ENCODE measurements at places on chromosomes 4 and X.
A peak's percentile ranks its signal among the peaks of the same experiment; 100 is the strongest.

- DNase-seq = no peak
Measured at GRCh38 chrX:105829011-105829410, 6.7 kb downstream of the NRK start.

DNA sequence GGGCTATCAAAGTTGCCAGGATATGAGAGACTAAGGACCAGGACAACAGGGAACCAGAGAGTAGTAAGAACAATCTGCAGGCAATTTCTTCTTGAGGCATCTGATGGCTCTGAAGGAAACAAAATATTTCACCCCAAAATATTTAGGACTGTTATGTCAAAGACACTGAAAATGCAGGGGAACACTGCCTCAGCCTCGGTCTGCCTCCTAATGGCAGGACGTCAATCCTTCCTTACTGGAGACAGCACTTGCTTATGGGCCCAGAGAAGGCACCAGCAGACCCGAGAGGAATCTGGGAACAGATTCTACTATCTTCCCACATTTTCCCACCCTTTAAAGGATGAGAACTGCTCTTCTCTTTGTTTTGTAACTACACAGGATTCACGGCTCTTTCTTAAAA, 23.3 kb downstream of the RNF150 start:
- no peak for DNase-seq

GRCh38 chr4:145784036-145784435, 104.1 kb downstream of the C4orf51 start:
- DNase-seq = no peak

DNA sequence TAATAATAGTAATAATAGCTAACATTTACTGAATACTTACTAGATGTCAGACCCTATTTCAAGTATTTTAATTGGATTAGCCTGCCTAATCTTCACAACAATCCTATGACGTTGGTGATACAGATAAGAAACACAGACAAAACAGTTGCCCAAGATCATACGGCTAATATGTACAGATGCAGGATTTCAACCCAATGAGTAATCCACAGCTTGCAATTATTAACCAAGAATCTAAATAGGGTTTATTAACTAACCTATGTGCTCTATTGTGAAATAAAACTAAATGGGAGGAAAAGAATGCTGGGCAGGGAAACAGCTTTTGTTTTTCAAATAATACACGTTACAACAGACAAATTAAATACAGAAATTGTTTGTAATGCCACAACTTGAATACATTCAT, 23.4 kb downstream of the FBXO8 start:
- DNase-seq = no peak

DNA sequence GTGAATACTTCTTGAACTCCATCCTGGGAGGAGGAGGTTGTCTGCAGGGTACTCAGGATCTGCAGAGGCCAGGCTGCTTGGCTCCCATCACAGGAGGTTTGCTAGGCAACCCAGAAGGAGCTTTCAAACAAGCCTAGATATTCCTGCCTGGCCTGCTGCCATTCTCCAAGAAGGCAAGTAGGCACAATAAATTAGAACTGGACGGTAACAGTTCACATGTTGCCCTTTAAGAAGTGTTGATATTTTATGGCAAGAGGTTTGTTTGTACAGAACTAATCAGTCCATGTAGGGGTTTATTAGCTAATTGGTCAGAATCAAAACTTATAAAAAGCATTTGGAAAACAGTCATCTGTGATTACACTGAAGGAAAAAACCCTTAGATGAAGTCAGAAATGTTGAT, 39.3 kb downstream of the SYNPO2 start:
- peak; percentile 47 for DNase-seq

DNA sequence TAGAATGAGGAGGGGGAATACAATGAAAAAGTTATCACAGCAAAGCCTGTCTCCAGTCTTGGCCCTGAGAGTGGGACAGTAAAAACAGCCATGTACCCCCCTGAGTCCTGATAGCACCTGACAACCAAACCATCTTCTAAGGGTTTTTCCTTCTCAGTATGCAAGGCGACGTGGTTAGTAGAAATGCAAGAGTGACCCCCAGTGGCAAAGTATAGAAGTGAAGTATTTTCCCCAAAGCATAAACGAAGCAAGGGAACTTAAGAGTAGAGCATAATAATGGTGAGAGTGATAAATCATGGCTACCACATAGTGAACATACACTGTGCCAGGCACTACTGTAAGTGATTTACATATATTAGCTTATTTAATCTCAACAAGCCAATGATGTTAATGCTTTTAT, 52.8 kb downstream of the FAM47C start:
- no peak for DNase-seq

- no peak for DNase-seq
Measured at GRCh38 chr4:127071443-127071842, 561.3 kb upstream of the INTU start.

DNA sequence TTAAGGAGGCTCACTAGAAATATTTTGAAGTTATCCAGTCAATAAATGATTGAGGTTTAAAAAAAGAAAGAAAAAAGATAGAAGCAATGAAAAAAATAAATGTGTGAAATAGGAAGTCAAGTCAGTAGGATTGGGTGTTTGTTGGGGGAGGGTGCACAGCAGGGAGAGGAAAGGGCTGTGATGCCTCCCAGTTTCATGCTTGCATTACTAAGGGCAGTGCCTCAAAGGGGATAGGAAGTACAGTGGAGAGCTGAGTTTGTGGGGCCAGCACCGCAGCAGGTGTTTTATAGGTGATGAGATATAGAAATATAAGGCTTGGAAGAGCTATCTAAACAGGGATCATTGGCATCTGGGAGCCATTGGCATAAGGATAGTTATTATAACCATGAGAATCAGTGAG, 919.2 kb downstream of the STIM2 start:
- DNase-seq = no peak

GRCh38 chr4:40180356-40180755, 16.5 kb upstream of the RHOH start:
- DNase-seq = no peak

DNA sequence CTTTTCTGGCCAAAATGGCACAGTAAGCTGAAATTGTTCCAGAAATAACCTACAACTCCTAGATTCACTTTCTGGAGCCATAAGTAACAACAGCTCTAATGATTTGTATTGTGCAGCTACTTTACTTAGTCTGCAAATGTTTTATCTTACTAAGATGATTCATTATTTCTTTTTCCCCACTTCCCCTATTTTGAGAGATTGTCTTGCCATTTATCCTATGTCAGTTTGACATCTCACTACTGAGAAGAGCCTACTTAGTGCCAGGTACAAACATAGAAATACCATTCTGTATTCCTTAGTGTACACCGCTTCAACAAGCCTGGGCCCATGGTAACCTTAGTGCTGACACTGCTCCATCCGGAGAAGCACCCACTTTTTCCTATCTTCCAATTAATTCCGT, 13.8 kb upstream of the STK26 start:
- DNase-seq = no peak

GRCh38 chr4:89538886-89539285, 231.3 kb upstream of the GPRIN3 start:
- no peak for DNase-seq

GRCh38 chr4:96974295-96974694, 1134.4 kb downstream of the PDHA2 start:
- no peak for DNase-seq

- no peak for DNase-seq
Measured at GRCh38 chr4:2831611-2832308, 11.9 kb upstream of the ADD1 start.

GRCh38 chrX:7184816-7185215, 36.9 kb upstream of the PUDP start:
- no peak for DNase-seq

DNA sequence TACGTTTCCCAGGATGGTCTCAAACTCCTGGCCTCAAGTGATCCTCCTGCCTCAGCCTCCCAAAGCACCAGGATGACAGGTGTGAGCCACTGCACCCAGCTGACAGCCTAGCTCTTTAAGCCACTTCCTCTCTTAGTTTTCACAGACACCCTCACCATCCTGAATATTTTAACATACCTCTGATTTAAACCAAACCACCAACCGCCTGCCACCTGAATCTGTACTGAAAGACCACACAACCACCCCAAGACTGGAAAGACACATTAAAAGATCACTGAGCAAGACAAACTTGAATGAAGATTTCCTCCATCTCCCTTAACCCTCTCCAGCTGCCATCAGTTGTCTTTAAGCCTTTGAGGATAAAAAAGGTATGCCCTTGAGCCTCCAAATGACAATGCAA, 110.6 kb downstream of the SH3KBP1 start:
- DNase-seq = no peak

DNA sequence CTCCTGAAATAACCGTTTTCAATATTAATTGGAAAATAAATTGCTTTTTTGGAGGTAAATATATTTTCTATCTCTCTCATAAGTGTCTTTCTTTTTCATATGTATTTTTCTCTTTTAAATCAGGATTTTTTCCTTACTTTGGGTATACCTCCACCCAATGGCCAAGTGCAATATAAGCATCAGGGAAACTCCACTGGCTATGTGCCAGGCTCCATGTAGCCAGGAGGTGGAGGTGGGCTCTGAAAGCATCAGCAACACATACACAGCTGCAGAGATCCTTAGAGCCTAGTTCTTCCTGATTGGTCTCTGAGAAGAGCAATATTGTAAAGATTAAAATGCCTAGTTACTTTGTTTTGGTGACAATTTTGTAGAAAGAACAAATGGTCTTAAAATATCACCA, 3.4 kb downstream of the GABRA2 start:
- DNase-seq = no peak

DNA sequence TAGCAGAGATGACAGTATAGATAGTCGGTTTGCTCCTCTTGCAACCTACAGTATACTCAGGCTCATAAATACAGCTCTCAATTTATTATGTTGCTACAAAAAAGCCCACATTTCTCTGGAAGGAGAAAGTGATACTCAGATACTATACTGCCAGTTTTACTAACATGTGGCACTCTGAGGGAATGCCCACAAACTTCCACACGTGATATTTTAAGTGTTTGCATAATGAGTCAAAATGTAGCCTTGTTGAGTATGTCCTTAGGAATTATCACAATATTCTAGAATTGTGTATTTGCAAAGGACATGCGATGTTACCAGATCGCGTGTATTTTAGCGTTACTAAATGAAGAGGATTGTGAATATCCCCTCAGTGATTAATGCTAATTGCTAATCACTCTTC, 929.1 kb downstream of the STIM2 start:
- no peak for DNase-seq

GRCh38 chr4:80073473-80074008, 512 bp upstream of the ANTXR2 start:
- no peak for DNase-seq

- DNase-seq = no peak
Measured at GRCh38 chr4:108384544-108384943, 215.8 kb upstream of the LEF1 start.

- DNase-seq = no peak
Measured at GRCh38 chrX:43345166-43345565, 310.9 kb upstream of the MAOA start.

DNA sequence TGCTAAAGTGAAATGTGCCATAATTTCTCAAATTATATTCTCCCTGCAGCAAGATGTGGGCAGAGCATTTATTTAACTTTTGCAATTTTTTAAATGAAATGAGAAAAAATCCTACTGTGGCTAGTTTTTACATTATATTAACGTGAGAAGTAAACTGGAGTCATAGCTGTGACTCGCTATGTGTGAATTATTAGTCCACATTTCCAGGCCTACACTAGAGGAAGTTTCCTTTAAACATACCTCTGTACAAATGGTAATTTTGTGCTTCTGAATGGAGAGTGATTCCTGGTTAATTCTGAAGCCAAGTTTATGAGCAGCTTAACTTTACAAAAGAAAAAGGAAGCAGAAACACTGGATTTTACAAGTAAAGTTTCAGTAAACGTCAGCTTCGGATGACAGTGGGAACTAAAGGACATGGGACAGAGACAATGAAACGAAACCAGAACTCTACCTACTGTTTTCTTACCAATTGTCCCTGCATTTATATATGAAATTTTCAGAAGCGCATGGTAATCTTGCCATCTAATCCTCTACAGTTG, 72.4 kb downstream of the FBXO8 start:
- no peak for DNase-seq
